ENCODE measurements at places on chromosomes 4 and X. TPM values are rescaled to one million over a fixed set of nuclear protein-coding genes. Genes with fewer than 3 reads are reported as not detected.

Gene DCAF12L2
- total RNA-seq: 0.24 TPM

Gene CPE
- 65.2 TPM for total RNA-seq

Gene RHOXF1
- total RNA-seq: not detected

Gene CACNA1F
- not detected for total RNA-seq

Gene HS3ST1
- total RNA-seq: 2.3 TPM

Gene FMR1NB
- total RNA-seq: not detected
